ENCODE measurements at places on chromosomes 12 and 14.

DNA sequence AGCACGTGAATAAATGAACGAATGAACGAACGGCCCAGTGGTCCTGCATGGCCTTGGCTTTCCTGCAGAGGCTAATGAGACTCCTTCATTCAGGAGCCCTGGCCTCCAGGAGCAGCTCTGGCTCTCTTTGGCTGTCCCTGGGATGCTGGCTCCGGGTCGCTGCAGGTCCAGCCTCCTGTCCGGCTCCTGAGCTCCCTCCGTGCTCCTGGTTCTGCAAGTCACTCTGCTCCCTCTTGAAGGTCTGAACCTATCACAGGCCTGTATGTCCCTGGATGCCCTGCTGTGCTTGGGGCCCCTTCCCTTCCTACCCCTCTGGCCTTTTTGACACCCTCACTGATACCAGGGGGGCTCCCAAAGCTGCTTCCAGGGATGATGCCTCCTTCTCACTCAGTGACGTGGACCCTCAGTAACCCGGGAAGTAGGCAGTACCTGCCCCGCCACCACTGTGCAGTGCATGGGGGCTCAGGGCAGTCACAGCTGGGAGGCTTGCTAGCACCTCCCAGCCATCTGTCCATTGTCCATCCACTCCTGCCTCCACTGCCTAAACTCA is 133.7 kb upstream of the C14orf180 start:
- no peak for DNase-seq

DNA sequence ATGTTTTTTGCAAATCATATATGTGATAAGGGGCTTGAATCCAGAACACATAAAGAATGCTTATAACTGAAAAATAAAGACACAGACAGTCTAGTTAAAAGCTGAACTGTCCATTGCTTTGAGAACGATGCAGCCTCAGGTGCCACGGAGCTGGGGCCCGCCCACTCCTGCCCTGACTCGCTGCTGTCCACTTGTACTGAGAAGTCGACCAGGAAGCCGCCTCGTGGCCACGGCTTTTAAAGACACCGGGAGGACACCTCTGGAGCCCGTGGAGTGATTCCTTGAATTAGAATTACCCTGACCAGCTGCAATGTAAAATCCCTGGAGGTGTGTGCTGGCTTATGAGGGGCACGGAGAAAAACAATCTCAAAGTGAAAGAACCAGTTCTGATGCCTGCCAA is 23.9 kb upstream of the TEX22 start:
- no peak for DNase-seq

DNA sequence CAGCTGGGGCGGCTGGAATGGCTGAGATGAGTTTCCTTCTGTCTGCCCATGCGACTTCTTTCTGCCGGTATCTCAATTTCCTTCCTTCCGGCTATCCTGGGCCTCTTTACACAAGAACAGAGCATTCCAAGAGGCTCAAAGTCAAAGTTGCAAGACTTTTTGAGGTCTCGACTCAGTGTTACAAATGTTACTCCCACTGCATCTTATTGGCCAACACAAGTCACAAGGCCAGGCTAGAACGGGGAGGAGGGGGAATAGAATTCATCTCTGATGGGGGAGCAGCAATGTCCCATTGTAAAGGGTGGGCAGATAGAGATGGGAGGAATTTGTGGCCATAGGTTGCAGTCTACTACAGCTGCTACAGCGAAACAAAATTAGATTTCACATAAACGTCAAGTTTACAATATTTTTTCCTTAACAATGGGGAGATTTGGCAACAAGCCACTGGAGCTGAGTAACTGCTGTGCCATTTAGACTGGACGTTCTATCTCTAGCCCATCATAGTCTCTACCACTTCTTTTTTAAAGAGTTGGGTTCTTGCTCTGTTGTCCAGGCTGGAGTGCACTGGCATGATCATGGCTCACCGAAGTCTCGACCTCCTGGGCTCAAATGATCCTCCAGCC is 9.5 kb upstream of the NYNRIN start:
- DNase-seq, result no peak

DNA sequence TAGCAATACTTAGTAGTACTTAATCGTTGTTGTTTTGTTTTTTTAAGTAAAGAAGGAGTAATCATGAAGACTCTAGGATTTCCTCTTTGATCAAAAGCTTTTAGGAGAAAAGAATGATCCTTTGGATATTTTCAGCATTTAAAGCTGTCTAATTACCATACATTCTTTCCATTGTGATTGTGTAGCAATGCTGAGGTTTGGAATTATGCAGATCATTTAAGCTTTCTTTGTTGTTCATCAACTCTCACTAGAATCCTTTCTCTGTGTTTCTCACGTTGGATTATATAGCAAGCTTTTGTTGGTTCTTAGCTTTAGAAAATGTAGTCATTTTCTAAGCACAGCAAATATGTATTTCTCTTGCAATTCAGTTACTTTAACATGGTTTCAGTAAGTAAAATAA is 25.8 kb downstream of the CCDC91 start:
- DNase-seq, result no peak

- no peak for DNase-seq
These were observed 936.0 kb downstream of the DIO2 start for GRCh38 chr14:79275292-79275655.

GRCh38 chr12:43776498-43776897 is 17.7 kb downstream of the IRAK4 start:
- DNase-seq, result no peak

GRCh38 chr14:61661471-61662400 is 33.6 kb upstream of the HIF1A start:
- DNase-seq, result no peak

- DNase-seq, result no peak
These were observed 1.3 kb downstream of the TC2N start for GRCh38 chr14:91866061-91866460.

DNA sequence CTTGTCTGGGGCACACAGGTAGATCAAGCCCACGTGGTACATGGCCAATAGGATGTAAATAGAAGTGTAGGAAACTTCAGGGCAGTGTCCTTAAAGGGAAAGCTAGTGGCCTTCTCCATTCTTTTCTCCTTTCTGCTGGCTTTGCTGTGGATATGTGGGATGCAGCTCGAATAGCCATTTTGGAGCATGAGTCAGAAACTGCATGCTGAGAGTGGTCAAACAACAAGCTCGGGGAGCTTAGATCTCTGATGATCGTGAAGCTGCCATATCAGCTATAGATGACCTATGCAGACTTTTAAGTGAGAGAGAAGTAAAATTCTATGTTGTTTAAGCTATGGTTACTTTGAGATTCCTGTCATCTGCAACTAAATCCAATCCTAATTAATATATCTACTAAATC is 241.3 kb upstream of the DAAM1 start:
- no peak for DNase-seq

Data from central memory CD8-positive, alpha-beta T cell (primary cell).